ENCODE measurements at places on chromosomes 11 and 22.

DNA sequence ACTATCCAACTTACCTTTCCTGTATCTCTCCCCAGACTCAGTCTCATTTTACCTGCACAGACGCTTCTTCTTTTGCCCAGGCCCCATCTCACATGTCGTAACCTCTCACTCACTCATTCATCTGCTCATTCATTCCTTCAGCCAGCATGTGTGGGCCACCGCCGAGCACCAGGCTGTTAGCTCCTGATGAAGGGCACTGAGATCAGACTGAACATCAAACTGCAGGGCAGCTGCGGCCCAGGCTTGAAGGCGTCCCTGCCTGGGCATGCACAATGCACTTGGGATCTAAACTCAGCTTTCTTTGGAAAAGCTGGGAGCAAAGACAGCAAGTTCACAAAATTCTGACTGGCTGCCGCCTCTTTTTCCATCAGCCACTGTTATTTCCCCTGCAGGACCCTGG lies 1456.3 kb downstream of the BRD1 start:
- DNase-seq: no peak

DNA sequence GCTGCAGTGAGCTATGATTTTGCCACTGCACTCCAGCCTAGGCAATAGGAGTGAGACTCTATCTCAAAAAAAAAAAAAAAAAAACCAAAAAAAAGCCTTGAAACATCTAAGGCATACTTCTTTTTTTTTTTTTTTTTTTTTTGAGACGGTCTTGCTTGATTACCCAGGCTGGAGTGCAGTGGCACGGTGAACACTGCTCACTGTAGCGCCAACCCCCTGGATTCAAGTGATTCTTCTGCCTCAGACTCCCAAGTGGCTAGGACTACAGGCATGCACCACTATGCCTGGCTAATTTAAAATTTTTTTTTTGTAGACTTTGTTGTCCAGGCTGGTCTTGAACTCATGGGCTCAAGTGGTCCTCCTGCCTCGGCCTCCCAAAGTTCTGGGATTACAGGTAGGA lies 19.5 kb downstream of the ARFGAP3 start:
- DNase-seq: no peak

DNA sequence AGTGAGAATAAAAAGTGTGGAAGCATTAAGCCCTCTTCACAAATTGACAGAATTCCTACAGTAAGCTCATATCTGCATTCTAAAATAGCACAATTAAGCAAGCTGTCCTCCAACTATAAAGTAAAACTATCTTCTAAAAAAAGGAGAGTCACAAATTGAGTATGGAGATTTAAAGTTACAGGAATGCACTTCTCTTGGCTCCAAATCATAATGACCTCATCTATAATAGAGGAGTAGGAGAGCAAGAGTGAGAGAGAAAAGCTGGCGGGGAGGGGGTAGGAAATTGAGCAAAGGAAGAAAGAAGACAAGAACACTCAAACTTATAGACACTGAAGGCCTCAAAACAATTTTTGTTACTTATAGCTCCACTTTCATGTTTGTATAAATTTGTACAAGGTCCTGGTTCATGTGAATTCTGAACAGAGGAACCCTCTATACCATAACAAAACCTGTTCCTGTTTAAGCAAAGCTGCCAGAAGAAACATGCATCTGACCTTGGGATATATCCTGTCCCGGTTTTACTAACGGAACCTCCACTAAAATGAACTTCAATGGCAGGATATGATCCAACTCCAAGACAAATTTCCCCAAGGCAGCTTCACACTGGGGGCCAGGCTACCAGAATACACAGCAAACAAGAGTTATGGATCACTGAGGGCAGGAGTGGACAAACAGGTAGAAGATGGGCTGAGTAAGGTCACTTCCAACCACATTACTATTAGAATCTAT lies 37.2 kb downstream of the SLC35F2 start:
- no peak for DNase-seq

- no peak for DNase-seq
These were observed 190.2 kb downstream of the DSCAML1 start for GRCh38 chr11:117606790-117607189.

DNA sequence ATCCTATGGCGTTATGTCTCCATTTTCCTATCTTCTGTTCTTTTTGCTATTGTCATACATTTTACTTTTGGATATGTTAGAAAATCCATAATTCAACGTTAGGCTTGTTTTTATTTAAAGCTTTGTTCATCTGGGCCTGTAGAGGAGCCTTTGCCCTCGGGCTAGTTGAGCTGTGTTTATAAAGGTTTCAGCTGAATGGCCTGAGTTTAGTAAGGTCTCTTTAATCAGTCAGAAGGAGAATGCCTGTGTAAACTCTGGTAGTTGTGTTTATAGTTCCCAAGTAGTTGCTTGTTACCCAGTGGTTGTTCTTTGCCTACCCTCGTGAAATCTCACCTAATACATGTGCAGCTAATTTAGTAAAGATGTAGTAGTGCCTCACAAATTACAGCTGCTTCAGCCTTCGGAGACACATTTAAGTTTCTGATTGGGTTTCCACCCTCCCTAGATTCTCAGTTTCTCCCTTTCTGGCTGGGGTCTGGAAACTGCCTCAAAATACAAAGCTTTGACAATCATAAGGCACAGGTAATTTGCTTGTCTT lies 33.1 kb downstream of the MTMR3 start:
- no peak for DNase-seq

GRCh38 chr11:132122735-132123134 lies 752.3 kb downstream of the NTM start:
- no peak for DNase-seq

GRCh38 chr22:24112188-24112587 lies 69.1 kb upstream of the SUSD2 start:
- no peak for DNase-seq

DNA sequence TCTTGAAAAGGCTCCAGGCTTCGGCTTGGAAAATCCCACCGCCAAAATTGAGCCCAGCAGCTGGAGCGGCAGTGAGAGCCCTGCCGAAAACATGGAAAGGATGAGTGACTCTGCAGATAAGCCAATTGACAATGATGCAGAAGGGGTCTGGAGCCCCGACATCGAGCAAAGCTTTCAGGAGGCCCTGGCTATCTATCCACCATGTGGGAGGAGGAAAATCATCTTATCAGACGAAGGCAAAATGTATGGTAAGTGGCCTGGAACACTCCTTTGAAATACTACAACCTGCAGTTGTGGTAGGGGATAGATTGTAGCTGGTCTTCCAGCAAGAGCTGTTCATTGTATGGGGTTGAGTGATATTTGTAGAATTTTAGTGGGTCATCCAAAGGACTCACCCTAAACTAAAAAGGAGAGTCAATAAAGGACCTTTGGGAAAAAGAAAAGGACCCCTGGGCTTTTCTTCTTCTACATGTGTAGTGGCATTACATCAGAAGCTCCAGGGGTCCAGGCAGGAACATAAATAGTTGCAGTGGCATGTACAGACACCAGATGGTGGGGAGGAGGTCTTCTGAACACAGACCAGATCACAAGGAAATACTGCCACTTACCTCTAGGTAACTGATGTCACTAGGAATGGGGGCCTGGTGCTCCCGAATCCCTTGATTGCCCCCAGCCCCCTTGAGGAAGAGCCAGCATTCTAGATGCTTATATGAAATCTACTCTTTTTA lies 90.1 kb downstream of the TEAD1 start:
- DNase-seq: no peak

- no peak for DNase-seq
These were observed 489 bp downstream of the RNF214 start for GRCh38 chr11:117232911-117233409.

DNA sequence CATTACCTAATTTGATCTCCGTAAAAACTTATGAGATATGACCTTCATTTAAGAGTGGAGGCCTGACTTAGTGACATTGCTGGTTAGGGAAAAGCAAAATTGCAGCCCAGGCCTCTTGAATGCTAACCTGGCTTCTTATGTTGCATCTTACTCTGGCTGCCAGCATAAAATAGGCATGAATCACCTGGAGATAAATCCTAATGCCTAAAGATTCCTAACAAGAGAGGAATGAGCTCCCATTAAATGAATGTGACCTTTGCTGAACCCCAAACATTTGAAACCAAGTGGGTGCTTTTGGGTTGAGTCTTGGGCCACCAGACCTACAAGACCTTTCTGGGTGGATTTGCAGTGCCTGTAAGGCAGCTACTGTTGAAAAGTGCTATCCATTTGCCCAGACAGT lies 1145.6 kb upstream of the TENM4 start:
- DNase-seq: no peak

DNA sequence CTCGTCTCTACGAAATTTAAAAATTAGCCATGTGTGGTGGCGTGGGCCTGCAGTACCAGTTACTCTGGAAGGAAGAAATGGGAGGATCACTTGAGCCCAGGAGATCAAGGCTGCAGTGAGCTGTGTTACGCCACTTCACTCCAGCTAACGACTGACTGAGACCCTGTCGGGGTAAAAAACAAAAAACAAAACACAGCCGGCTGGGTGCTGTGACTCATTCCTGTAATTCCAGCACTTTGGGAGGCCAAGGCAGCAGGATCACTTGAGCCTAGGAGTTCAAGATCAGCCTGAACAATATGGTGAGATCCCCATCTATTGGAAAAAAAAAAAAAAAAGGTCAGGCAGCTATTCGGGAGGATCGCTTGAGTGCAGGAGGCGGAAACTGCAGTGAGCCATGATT lies 2.4 kb downstream of the PAFAH1B2 start:
- no peak for DNase-seq

Measured in stimulated activated CD8-positive, alpha-beta memory T cell treated with anti-CD3 and anti-CD28 coated beads, Interleukin-12 subunit alpha, Interleukin-12 subunit beta, amount 100 ng/mL, for 4 hours (primary cell).